ENCODE measurements at places on chromosomes 2 and 18.

- DNase-seq: peak; percentile 48
These were observed at the start of gene CREG2 for GRCh38 chr2:101387151-101387834. Gene CREG2, minus strand, starts transcription at chr2:101387503. Its CDS starts 46 bp downstream, at chr2:101387457.

- no peak for DNase-seq
These were observed 89.8 kb upstream of the KCNH7 start for GRCh38 chr2:162928356-162928755.

- DNase-seq: no peak
These were observed 1.2 kb downstream of the COA5 start for GRCh38 chr2:98607104-98607503.

- no peak for DNase-seq
These were observed 930.6 kb downstream of the LRP1B start for GRCh38 chr2:141200191-141200590.

GRCh38 chr18:49178736-49179135 lies 228.0 kb upstream of the SMAD7 start:
- peak; percentile 80 for DNase-seq

DNA sequence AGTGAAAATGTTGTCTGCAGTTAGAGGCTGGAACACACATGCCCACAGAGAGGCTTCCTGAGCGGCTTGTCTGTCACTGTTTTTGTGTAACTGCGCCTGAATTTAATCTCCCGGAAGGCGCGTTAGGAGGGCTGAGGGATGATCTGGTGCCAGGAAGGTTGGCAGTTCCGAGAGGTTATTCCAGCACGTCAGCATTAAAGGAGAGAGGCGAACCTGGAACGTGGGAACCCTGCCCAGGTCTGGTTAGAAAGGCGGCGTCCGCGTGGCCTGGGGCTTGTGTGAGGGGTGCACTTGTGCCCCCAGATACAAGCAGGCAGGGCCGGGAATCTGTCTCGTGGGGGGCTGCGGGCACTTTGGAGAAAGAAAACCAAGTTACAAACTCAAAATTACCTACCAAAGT lies 75.3 kb downstream of the NFATC1 start:
- no peak for DNase-seq

DNA sequence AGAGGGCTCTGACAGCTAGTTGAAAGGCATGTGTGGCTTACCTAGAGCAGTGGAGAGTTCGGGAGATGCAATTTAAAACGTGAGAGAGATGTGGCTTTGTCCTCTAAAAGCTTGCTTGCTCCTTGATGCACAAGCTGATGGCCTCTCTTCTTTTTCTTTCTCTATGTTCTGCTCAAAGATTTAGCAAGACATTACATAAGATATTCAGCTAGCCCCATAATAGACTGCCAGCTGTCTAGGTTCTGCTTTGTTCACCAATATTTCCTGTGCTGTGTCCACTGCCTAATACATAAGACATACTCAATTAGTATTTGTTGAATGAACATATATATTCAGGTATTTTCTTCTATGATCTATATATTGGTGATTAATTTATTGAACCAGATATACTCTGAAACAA lies 31.1 kb downstream of the SPATS2L start:
- DNase-seq: no peak

DNA sequence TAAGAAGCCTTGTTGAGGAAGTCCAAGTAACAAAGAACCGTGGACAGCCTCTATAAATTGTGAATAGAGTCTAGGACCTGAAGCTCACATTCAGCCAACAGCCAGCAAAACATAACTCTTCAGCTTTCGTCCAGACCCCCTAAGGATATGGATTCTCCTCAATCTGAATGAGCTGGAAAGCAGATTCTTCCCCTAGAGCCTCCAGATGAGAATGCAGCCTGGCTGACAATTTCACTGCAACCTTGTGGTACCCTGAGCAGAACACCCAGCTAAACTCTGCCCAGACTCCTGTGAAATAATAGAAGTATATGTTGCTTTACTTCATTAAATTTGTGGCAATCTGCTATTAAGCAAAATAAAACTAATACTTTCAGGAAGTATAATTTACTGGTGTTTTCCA lies 483.5 kb upstream of the SLC8A1 start:
- DNase-seq: no peak

DNA sequence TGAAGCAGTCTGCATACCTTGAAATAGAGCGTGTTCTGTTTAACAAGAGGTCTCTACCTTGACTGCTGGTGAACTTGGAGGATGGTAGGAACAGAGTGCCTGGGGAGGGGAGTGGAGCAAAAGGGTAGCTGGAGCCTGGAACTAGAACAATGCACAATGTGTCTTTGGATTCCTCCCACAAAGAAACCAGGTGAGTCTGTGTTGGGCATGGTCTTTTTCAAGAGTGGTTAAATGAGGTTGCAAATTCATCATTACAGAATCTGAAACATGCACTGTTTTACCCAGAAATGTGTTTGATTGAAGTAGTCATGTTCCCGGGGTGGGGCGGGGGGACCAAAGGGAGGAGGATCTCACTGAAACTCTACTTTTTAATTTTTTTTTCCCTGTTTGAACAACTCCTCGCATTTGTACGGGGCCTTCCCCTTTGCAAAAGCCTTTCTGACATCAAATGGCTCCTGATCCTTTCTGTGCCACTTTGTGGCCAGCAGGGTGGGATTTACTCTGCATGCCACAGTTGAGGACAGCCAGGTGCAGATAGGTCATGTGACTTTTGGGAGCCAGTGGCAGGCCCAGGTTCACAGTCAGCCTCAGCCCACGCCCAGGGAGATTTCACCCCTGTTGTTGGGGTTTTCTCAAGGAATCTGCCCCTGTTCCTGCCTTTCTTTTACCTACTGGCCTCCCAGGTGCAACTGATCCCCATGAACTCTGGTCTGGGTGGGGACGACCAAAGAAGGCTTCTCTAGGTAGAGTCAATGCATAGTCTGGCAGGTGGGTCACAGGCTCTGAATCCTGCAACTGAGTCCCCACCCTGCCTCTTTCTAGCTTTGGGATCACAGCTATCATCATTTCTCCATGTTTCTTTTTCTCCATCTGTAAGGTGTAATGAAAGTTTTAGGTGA lies 28.2 kb downstream of the MYCN start:
- DNase-seq: no peak

DNA sequence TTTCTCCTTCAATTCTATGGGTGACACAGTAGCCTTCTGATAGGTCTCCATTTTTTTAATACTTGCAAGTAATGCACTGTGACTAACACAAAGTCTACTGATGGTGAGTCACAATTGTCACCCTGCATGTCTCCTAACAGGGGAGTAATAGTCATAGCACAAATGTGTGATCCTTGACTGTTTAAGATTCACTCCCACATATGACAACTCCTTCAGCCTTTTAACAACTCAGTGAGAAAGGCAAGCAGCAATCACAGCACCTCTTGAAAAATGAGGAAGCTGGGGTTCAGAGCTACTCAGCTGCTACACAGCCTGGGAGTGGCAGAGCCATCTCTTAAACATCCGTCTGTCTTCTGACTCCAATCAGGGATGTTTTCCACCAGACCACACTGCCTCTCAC lies 63.8 kb downstream of the EHD3 start:
- no peak for DNase-seq

- DNase-seq: no peak
These were observed 81.2 kb downstream of the GBX2 start for GRCh38 chr2:236086971-236087465.

- no peak for DNase-seq
These were observed 27.5 kb upstream of the LDLRAD4 start for GRCh38 chr18:13191031-13191430.

DNA sequence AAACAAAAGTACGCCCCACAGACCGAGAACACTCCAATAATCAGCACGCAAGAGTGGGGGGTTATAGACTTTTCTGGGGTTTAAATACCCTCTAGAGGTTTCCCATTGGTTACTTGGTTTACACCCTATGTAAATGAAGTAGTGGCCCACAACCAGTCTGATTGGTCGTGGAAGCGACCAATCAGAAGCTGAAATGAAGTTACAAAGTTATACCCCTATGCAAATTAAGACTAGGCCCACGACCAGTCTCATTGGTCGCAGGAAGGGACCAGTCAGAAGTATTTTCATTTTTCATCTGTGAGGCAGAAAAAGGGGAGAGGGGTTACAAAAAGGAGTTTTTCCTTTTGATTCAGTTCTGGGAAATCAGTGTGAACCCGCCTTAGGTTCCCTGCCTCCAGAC lies 55.3 kb upstream of the YWHAQ start:
- DNase-seq: no peak

DNA sequence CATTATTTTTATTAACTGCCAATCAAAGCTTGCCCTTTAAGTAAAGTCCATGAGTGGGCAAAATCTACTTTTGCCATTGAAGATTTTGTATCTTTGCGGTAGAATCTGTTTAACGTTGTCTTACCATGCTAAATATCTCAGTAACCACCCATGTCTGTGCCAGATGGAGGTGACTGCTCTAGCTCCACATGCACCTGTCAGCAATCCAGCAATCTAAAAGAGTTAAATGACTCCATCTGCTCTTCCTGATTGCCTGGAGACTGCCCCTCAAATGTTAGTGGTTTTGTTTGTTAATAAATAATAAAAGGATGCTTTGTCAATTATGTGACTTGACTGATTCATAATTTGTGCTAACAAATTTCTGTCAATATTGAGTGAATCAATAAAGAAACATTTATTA lies 141.7 kb downstream of the RBM43 start:
- DNase-seq: no peak

GRCh38 chr2:57373530-57373929 lies 673.1 kb upstream of the VRK2 start:
- no peak for DNase-seq

DNA sequence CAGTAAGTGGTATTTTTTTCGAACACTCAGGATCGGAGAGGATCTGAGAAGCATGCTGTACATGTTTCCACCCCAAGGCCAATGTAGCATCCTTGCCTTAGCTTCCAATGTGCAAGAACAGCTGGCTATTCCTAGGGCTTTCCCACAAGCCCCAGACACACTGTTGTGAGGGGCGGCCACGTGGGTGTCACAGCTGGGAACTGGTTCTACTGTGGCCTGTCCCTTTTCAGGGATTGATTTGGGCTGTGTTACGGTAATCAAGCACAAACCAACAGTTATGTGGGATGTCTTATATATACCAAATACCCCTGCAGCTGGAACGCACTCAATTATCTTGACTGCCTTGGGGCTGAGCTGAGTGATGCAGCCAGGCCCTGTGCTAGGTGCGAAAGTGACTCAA lies 116.3 kb upstream of the CXCR4 start:
- no peak for DNase-seq

DNA sequence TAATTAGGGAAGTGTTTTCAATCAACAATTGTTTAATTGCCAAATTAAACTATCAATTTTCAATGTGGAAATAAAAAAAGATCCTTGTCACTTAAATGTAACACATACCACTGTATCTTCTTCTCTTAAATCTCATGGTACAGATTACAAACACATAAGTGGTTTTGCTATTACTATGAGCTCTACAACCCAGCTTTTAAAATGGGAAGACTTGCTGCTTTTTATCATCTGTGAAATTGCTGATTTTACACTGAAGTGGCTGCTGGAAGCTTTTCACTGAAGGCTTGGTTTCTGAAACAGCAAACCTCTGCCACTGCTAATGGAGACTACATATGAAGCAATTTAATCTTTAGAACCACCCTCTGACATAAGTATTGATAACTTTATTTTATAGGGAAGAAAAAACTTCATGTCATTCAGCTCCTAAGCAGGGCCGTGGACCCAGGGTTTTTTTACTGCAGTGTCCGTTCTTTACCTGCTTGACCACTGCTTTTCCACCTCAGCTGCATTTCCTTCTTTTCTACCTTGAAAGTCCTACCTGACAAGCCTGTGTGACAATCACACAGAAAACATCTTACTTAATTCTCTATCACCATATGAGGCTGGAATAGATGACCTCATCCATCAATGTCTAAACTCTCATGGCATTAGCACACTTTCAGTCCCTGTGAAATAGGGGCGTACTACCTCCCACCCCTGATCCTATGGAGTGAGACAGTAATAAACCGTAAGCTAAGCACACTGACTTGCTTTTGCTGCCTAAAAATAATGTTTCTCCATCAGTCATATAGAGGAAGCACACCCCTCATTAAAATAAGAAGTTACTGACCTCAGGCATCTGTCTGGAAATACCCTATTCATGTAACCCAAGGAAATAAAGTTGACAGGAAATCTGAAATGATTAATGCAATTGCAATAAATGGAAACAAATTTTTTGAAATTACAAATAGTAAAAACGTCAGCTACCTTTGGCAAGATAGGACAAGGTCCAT lies 19.2 kb upstream of the SLC8A1 start:
- no peak for DNase-seq

- DNase-seq: no peak
These were observed 14.4 kb upstream of the SNED1 start for GRCh38 chr2:240983996-240984498.

DNA sequence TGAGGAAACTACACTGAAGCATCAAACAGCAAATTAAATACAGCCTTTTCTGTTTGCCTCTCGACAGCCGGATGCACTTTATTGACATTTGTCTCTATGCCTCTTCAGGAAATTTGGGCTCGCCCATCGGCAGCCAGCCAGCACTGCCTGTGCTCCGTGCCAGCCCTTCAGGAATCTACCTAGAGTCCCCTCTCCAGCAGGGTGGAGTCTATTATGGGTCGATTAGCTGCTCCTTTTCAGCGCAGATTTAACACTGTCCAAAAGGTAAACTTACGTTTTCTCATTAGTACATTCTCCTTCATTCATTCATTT lies 91.5 kb downstream of the MYCN start:
- DNase-seq: no peak

GRCh38 chr2:47022186-47022765 lies 106.7 kb upstream of the MCFD2 start:
- no peak for DNase-seq

GRCh38 chr2:40004336-40004735 lies 225.3 kb upstream of the THUMPD2 start:
- DNase-seq: no peak

GRCh38 chr2:168087401-168087800 lies 160.0 kb downstream of the STK39 start:
- DNase-seq: no peak

DNA sequence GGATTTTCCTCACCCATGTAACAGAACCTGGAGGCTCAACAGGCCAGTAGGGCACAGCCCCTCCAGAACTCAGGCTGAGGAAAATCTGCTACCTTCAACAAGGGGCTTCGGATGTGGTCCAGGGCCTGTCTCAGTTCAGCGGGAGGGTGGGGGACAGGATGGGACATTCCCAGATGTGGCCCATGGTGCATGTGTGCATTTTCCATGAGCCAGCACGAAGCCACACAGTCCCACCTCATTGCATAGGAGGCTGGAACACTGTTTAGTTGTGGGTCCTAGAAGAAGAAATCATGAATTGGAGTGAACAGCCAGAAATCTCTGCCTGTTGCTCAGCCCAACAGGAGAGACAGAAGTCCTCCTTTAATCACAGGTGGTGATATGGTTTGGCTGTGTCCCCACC lies 469.6 kb upstream of the MYT1L start:
- DNase-seq: no peak

DNA sequence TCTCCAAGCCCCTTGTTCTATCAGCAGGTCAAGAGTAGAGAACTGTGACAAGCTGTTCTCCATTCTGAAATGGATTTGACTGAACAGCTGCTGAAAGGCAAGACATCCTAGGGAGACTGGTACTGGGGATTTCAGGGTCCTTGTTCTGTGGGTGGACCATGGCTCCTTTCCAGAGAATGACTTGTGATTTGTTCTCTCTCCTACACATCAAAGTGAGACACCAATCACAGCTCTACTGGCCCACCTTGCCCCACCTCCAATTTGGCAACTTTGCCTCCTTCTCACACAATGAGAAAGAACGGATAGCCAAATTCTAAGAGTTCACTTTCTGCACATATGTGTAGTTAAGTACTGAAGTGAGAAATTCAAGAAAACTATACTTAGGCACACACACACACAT lies 67.4 kb downstream of the BCL11A start:
- no peak for DNase-seq

GRCh38 chr2:1869987-1870386 lies 125.7 kb upstream of the PXDN start:
- DNase-seq: no peak
